Stimulated activated CD4-positive, alpha-beta T cell treated with anti-CD3 and anti-CD28 coated beads, Interleukin-1b, Interleukin-23, amount 100 ng/mL, for 1 hour (primary cell): ENCODE measurements at places on chromosomes 5 and 9.

DNA sequence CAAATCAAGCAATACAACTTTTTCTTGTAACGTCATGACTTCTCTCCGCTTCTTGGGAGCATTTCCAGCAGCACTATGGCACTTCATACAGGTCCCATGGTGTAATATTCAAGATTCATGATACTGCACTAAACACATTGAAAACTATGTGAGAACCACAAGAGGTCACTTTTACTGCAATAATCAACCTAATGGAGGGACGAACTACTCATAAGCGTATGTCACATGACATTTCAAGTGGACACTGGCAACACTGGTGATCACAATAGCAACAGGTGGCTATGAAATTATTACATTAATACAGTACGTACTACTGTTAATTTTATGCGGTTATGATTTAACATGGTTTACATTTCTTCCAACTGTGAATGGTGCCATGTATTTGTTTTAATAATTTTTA lies 78.6 kb upstream of the TBC1D9B start:
- DNase-seq: no peak

DNA sequence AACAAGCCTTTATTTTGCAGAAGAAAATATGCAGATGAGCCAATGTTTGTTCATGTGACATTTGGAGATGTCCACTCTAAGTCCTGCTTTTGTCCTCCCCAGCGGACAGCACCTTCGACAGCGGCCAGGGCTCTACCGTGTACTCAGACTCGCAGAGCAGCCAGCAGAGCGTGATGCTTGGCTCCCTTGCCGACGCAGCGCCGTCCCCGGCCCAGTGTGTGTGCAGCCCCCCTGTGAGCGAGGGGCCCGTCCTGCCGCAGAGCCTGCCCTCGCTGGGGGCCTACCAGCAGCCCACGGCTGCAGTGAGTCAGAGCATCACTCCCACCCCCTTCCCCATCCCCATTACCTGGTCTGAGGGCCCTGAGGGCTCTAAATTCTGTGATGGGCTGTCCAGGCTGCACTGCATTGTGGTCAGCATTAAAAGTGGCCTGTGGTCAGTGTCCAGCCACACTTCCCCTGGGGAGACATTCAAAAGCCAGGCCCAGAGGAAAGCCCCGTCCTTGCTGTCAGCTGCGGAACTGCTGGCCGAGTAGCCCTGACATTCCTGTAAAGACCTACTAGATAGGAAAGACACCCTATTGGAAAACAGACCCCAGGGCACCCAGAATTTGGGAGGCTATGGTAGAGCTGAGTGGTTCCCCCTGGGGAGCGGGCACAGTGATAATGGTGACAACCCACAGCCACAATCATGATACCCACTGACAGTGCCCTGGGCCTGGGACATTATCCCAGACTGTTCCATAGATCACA lies 69.0 kb downstream of the WNK2 start:
- no peak for DNase-seq

DNA sequence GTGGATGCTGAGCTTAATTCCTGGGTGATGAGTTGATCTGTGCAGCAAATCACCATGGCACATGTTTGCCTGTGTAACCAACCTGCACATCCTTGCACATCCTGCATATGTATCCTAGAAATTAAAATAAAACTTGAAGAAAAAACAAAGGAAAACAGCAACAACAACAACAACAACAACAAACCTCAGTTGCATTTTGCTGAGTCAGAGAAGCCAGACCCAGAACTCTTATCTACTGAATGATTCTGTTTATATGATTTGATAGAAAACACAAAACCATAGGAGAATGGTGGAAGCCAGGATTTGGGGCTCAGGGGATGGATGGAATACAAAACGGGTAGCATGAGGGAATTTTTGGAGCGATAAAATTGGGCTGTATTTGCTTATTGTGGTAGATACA lies 215.8 kb upstream of the PPP1R2B start:
- no peak for DNase-seq

DNA sequence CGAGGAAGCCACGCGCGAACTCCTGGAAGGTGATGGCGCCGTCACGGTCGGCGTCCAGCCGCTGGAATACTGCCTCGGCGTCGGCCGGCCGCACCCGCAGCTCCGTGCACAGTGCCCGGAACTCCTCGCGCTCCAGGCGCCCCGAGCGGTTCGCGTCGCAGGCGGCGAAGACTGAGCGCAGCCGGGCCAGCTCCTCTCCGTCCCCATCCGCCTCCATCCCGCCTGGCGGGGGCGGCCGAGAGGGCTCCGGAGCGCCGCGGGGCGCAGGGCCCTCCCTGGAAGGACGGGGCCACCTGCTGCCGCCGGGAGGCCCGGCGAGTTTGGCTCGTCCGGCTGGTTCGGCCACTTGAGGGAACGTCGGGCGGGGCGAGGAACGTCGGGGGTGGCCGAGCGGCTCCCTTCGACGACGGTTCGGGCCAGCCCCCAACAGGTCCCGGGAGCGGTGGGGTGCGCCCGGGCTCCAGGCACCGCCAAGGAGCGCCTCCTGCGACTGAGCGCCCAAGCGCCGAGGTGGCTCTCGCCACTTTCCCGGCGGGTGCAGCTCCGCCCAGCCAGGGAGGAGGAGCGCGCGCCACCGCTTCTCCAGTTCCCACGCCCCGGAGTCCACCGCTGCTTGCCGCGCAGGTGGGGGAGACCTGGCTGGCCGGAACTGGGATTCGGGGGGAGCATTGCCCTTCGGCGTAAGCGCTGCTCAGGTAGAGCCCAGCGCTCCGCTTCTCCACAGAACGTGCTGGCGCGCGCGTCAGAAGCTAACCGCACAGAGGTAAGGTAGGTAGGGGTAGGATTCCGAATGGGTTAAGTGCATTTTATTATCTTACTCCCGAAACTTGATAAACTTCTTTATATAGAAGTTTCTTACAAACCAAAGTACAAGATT lies at the start of gene RASEF:
TSS of gene RASEF (minus strand) at position 492 of the 877 bp plus-strand sequence. CDS start at position 217, 275 bp downstream.
- no peak for DNase-seq

- no peak for DNase-seq
These were observed 128.5 kb upstream of the VLDLR start for GRCh38 chr9:2493109-2493508.

- no peak for DNase-seq
These were observed 16.8 kb downstream of the NCS1 start for GRCh38 chr9:130188860-130189481.

- DNase-seq: no peak
These were observed 707 bp downstream of the RMND5B start for GRCh38 chr5:178131446-178131996.
